ENCODE measurements at places on chromosomes 12 and 14.

GRCh38 chr14:35814371-35815005, 5.4 kb upstream of the RALGAPA1 start:
- DNase-seq = peak; percentile 76

DNA sequence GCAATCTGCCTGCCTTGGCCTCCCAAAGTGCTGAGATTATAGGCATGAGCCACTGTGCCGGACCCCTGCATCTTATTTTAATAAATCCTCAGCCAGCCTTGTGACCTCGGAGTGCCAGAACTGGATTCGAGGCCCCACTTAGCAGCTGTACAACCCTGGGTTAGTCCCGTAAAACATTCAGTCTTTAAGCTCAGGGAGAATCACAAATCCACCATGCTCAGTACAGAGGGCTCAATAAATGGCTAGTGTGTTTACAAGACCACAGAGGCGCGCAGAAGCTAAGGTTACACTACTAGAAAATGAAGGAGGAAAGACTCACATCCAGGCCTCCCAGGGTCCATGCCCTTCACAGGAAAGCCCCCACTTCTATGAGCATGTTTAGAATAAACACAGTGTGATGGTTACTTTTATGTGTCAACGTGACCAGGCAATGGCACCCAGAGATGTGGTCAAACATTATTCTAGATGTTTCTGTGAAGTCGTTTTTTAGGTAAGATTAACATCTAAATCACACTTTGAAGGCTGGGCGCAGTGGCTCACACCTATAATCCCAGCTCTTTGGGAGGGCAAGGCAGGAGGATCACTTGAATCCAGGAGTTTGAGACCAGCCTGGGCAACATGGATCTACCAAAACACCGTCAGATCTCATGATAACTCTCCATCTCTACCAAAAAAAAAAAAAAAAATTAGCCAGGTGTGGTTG, 55.3 kb downstream of the CLMN start:
- no peak for DNase-seq

GRCh38 chr12:54065677-54066076, 12.0 kb downstream of the HOXC4 start:
- DNase-seq = no peak

DNA sequence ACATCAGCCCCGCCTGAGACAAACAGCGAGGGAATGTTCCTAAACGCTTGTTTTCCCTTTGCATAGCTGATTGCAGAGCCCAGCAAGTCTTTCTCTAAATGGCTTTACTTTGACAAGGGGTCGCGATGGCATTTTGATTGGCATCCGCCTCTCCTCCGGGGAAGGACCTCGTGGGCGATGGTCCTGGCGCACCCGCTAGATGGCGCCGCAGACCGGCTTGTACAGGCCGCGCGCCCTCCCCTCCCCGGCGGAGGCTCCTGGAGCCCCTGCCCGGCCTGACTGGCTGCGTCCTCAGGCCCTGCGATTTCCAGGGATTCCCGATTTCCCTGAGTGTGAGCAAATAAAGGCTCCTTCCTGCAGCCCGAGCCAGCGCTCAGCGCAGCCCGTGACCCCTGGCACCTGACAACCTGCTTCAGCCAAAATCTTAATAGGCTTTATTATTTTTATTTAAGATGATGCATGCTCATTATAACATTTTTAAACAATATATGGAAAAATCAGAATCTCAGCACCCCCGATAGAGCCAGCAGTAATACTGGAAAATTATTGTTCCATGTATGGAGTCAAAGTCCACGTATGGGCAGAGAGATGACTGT, 468.3 kb downstream of the AACS start:
- DNase-seq = peak; percentile 88

DNA sequence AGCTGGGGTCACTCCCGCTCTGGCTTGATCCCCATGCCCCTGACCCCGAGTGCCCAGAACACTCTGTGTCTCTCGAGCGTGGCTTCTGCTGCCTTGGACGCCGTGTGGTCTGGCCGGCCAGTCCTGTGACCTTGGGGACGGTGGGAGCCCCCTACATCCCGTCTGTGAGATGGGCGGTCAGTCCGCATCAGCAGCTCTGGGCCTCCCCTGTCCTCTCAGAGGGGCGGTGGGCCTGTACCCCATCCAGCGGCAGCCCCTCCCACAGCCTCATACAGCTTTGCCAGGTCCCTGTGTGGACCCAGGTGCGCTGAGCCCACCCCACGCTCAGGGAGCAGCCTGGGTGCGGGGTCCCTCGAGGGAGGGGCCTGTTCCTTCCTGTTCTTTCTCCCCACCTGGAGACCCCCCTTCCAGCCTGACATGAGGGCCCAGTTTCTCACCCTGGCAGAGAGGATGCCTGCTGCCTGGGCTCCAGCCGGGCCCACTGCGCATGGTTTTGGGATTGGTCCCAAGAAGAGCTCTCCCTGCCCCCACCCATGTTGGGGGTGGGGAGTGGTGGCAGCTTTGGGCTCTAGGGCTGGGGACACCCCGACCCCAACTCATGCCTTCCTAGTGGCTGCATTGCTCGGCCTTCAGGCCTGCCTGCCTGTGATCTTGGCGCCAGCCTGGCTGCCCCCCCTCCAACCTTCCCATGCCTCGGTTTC, 1.5 kb downstream of the MTA1 start:
- DNase-seq = no peak

- no peak for DNase-seq
These were observed 1104.7 kb downstream of the BCL11B start for GRCh38 chr14:98167275-98167674.

GRCh38 chr12:22518998-22519397, 25.3 kb downstream of the C2CD5 start:
- no peak for DNase-seq

DNA sequence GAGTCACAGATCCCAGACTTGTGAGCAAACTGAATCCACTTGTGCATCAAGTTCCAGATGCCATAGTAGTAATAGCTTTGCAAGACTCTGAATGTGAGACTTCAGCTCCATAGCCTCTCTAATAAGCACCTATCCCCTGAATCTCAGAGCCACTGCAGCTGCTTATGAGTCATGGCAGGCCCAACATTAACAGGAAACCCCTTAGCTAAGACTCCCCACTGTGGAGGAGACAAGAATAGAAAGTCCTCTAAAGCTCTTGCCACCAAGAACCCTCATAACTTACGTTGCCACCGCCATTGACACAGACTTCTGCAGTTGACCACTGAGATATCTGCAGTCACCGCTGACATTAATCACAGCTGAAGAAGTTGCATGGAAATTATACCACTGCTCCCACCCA, 62.9 kb upstream of the PDE3A start:
- no peak for DNase-seq
